ENCODE measurements at places on chromosomes 5 and 9. TPM values are rescaled to one million over a fixed set of nuclear protein-coding genes. Genes with fewer than 3 reads are reported as not detected.

DNA sequence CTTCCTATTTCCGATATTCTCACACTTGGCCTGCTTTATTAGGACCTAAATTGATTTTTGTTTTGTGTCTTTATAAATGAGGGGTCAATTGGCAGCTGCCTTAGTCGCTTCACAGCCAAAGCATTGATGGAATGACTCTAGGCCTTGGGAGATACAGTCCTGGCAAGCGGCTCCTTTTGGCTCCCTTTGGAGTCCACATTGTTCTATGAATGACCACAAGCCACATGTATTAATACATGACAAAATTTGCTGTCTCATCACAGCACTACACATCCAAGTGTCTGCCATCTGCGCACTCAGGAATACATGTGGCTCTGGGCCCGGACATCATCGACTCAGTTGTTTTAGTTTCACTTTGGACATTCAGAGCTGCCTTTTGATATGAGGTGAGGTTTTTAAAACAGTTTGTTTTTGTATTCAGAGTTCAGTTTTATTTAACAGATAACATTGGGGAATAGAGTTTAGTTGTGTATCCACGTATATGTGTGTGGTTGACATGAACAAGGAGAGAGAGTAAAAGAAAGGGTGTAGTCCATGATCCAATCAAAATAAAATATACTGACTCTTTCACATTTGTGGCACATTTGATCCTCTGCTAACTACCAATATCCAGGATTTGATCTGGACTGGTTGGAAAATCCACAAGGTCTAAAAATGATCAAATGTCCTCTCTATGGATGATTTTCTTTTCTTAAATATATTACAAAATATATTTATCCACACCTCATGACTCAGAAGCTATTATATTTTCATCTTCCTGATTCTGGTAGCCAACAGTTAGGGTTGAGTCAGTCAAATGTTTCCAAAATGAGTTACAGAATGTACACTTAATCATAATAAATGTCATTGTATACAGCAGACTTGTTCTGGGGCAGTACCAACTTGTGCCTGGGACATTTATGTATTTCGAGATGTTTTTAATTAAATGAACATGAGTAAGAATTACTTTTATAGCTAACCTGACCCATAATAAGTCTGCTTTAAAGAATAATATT is 114.0 kb upstream of the MTAP start:
- DNase-seq, result no peak

FAM163B gene
- 0.12 TPM for polyA plus RNA-seq

GRCh38 chr9:91693226-91693625 is 256.8 kb downstream of the ROR2 start:
- DNase-seq, result no peak

GRCh38 chr9:70083429-70083828 is 39.8 kb downstream of the MAMDC2 start:
- no peak for DNase-seq

CLIC3 gene
- polyA plus RNA-seq, result not detected

TMEM215 gene
- polyA plus RNA-seq, result 0.12 TPM

NRG2 gene
- polyA plus RNA-seq, result 0.88 TPM

PTPN3 gene
- 60.7 TPM for polyA plus RNA-seq

- no peak for DNase-seq
Measured at GRCh38 chr5:139640421-139641115, 7.6 kb upstream of the CXXC5 start.

GRCh38 chr5:176904276-176904675 is 5.1 kb upstream of the HK3 start:
- DNase-seq, result no peak

- no peak for DNase-seq
Measured at GRCh38 chr5:122346897-122347581, 35.0 kb downstream of the SNCAIP start.

GARIN3 gene
- not detected for polyA plus RNA-seq

- no peak for DNase-seq
Measured at GRCh38 chr5:154570572-154571324, 92.7 kb upstream of the HAND1 start.

SOHLH1 gene
- not detected for polyA plus RNA-seq

GRCh38 chr5:28249771-28250415 is 1211.5 kb upstream of the CDH9 start:
- DNase-seq, result no peak

All from left kidney (tissue), 8 donors.